ENCODE measurements at places on chromosomes 16 and 17.

DNA sequence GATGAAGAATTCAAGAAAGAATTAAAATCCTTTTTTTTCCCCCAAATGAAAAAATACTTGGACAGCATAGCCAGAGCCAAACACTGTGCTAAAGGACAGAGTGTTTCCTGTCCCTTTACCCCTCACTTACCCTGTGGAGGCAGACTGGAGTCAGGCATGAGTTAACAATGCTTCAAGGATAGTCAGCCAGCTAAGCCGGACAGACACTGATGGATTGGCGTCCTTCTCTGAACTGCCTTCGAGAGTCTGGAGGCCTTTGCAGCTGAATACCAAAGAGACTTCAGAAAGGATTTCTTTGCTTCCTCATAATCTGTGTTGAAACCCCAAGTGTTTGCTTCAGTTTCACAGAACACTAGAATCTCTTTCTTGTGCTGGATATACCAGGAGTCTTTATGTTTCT is 4.6 kb downstream of the METTL9 start:
- no peak for DNase-seq

DNA sequence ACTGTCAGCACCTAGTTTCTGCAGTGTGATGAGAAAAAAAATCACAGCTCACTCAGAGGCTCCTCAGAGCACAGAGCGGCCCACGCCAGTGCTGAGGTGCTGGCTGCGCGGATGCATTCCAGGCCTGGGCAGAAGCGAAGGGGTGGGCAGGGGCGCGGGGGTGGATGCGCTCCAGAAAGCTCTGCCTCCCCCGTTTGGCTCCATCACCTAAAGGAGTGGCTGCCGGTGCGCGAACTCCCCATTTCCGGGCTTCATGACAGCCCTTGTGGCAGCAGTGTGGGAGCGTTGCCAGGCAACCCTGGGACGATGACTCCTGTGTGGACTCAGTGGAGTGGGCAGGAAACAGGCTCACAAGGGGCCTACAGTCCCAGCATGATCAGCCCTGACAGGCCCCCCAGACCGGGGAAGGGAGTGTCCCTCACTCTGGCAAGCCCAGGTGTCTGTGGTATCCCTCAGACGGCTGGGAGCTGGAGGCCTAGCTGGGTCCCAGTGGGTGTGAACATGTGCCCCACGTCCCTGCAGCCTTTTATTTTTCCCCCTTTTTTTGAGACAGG is 32.8 kb upstream of the NUDT16L1 start:
- DNase-seq, result peak; percentile 36

- no peak for DNase-seq
Measured at GRCh38 chr16:49075709-49076108, 205.9 kb downstream of the CBLN1 start.

- no peak for DNase-seq
Measured at GRCh38 chr17:65071861-65072260, 15.3 kb upstream of the GNA13 start.

- no peak for DNase-seq
Measured at GRCh38 chr17:9968008-9968407, 62.9 kb upstream of the RCVRN start.

All from stimulated activated CD8-positive, alpha-beta memory T cell treated with anti-CD3 and anti-CD28 coated beads, Interleukin-12 subunit alpha, Interleukin-12 subunit beta, amount 100 ng/mL, for 1 hour (primary cell).